ENCODE measurements at places on chromosomes 2 and 18.

DNA sequence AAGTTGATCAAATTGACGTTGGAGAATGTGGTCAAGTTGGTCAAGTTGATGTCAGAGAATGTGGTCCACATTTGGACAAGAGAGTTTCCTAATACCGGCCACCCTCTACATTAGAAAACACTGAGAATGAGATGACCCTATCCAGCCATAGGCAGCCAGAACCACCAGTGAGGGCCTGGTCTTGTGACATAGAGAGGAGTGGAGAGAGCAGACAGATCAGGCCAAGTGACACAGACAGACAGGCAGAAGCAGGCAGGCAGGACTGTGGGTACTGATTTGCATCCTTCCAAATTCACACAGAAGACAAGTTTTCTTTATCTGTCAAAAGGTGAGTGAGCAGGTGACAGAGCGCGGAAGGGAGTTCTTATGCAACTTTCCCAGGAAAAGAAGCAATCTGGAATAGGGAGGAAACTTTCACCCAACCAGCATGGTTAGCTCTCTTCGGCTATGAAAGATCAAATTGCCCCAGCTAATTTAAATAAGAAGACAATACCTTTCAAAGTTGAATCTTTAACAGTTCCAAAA lies 109.1 kb upstream of the PID1 start:
- no peak for DNase-seq

- DNase-seq, result no peak
Measured at GRCh38 chr2:230783101-230783500, 70.5 kb downstream of the CAB39 start.

- DNase-seq, result no peak
Measured at GRCh38 chr2:11862049-11862448, 115.6 kb downstream of the LPIN1 start.

GRCh38 chr2:88253375-88253774 lies 83.2 kb downstream of the THNSL2 start:
- DNase-seq, result no peak

DNA sequence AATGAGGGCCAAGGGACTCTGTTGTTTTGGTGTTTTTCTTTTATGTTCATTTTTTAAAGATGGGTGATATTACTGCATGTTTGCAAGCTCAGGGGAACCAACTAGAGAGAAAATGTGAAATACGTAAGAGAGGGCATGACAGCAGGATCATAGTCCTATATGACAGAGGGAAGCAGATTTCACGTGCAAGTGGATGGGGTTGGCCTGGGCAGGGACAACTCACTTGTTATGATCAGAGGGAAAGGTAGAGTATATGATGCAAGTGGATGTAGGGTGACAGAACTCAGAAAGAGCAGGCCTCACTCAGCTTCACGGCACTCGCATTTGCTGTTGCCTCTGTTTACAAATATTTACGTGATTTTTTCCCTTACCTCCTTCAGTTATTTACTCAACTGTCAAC lies 67.0 kb downstream of the OLA1 start:
- no peak for DNase-seq

DNA sequence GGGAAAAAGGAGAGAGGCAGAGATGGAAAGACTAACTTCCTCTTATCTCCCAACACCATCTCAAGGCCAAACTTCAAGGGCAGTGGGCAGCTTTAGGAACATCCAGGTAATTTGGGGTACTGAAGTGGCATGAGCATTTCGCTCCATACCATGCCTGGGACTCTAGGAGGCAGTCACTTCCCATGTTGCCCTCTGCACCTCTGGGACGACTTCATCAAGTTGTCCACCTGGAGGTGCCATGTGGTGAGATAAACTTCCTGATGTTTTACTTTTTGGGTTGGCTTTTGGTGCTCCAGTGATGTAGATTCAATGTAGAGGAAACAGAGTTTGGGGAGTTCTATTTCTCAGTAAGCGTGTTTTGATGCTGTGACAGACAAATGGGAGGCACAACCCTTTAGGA lies 56.3 kb upstream of the UPP2 start:
- peak; percentile 4 for DNase-seq

GRCh38 chr18:61893309-61893970 lies 633 bp upstream of the RNF152 start:
- DNase-seq, result peak; percentile 72

DNA sequence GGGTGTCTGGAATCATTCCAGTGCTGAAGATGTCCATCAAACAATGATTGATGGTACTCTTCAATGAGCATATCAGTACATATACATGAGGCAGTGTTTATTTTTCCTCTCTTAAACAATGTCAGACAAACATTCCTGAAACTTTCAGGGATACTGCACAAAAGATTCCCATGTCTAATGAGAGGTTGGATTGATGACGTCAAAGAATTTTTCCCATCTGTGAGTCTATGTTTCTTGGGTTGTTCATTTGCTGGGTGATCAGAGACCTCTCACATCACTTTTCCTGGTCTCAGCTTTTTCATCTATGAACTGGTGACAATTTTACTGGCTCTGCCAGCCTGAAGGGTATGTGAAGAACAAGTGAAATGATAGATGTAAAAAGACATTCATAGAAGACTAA lies 325.5 kb downstream of the EN1 start:
- no peak for DNase-seq

DNA sequence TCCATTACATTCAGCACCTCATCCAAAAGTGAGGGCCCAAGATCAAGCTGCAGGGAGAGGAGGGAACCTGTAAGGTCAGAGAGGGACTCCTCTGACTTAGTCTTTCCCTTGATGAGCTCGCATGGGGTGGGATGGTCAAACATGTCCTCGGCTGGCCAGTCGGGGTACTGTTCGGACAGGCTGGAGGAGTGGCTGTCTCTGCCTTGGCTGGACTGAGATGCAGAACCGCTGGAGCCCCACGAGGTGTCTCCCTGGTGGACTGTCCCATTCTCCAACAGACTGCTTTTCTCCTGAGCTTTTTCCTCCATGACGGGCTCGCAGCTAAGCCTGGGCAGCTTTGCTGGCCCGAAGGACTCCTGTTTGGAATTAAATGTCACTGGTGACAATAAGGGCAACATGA lies 25.6 kb downstream of the CDC42EP3 start:
- peak; percentile 22 for DNase-seq

GRCh38 chr18:54280220-54280569 lies 10.9 kb downstream of the POLI start:
- DNase-seq, result no peak

- DNase-seq, result no peak
Measured at GRCh38 chr2:29583548-29584156, 337.7 kb downstream of the ALK start.

DNA sequence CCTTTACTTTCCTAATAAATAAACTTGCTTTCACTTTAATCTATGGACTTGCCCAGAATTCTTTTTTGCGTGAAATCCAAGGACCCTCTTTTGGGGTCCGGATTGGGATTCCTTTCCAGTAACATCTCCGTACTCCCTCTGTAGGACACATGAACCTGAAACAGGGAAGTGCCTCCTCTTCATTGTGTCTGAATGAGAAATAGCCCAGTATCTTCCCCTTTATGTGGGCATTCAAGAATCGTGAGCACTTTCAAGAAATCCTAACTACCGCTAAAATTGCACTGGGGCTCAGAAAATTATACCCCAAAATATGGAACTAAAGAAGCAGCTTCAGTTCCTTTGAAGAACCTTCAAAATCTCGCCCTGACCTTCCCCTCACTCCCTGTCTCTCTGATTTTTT lies 7.8 kb upstream of the POMC start:
- no peak for DNase-seq

- DNase-seq, result no peak
Measured at GRCh38 chr2:101571951-101572350, 97.0 kb upstream of the RFX8 start.

GRCh38 chr18:45926691-45927090 lies 40.4 kb downstream of the EPG5 start:
- no peak for DNase-seq

- DNase-seq, result peak; percentile 73
Measured at GRCh38 chr18:29644276-29644675, 1398.3 kb downstream of the DSC3 start.

DNA sequence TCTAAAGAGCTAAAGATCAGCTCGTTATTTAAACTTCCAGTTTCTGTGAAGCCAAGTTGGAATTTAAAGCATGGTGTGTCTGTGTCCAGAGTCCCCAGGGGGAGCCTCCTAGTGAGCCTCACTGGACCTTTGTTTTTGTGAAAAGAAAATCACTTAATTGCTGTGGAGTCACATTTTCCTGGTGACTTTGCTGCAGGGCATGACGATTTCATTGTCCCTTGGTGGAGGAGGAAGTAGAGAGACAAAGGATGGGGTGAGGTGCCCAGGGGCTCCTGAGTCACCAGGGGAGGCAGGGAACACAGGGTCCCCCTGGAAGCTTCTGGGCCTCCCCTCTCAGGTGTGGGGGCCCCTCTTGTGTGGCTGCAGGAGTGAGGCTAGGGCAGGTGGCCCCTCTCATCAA lies 19.7 kb downstream of the ATP6V1C2 start:
- no peak for DNase-seq

- no peak for DNase-seq
Measured at GRCh38 chr2:18384242-18384641, 176.2 kb downstream of the RDH14 start.

- DNase-seq, result no peak
Measured at GRCh38 chr2:6960659-6961058, 43.4 kb downstream of the RNF144A start.

DNA sequence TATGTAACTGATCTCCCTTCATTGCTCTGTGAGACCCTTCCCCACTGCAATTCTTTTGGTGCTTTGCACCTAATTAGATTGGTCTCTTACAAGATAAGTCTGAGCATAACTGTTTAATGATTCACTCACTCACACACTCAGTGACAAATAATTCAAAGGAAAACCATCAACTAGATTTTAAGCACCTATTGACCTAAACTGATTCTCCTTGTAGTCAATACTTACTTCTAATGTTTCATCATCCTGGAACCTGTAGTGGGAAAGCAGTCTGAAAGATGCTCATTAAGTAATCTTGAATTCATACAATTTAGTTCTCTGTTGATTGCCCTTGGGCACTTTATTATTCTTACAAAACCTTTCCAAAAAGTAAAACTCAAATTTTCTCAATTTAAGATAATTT lies 74.3 kb upstream of the COL5A2 start:
- peak; percentile 75 for DNase-seq

DNA sequence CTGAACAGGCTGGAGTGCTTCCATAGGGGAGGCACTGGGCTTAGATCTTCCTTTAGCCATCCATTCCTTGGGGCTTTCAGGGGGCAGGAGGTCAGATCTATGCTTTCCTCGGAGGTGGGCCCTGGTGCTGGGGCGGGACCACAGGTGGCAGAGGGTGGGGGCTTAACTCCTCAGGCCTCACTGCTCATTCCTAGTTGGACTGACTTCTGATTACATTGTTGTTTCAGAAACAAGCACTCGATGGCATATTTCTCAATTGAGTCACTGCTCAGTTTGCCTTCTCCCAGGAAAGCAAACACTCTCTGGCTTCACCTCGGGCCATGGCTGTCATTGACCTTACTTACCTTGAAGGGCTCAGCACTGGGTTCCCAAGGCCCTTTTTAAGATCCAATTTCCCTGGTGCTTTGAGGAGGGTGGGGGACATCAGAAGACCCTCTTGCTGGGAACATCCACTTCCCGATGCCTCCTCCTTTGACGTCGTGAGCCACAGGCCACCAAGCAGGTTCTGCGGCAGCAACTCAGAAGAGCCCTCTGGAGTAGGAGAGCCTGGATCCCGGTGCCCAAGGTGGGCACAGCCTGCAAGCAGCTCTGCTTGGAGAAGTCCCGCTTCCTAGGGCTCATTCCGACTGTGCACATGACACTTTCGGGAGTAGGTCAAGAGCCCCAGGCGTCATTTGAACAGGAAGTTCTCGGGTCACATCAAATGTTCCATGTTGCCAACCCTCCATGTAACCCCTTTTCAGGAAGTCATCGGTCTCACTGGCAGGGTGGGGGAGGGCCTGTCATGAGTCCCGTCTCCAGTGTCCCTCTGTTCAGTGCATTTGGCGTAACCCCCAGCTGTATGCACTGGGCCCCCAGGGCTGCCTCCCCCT lies 40.6 kb downstream of the SDC1 start:
- peak; percentile 90 for DNase-seq

DNA sequence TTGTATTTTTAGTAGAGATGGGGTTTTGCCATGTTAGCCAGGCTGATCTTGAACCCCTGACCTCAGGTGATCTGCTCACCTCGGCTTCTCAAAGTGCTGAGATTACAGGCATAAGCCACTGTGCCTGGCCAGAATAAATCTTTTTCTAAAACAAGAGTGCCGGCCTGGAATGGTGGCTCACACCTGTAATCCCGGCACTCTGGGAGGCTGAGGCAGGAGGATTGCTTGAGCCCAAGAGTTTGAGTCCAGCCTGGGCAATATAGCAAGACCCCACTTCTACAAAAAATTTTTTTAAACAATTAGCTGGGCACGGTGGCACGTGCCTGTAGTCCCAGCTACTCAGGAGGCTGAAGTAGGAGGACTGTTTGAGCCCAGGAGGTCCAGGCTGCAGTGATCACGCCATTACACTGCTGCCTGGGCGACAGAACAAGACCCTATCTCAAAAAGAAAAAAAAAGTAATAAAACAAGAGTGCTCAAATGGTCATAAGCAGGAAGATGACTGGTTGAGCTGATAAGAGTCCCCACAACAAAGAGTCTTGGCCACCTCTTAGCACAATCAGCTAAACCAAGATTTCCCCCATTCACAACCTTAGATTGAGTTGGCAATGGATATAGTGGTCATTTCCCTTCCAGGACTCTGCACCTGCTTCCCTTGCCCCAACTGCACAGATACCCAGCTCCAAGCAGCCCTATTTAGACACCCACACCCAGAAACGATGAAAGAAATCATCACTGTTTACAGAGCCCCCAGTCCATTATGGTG lies 5.8 kb upstream of the UCN start:
- no peak for DNase-seq

DNA sequence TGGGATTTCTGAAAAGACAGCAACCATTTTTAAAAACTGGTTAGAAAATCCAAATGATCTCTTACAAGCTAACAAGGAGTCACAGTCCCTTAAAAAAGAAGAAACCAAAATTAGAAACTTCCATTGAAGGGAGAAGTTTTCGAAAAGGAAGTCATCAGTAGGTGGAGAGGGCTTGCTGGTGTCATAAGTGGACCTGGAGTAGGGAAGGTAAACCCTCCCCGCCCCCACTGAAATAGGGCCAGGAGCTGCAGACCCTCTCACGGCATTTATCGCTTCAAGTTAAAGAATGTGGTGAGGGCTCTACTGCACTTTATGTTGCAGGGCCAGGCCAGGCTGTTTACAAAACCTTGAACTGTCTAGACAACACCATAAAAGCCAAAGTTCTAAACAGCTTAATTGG lies 2.9 kb downstream of the HOXD11 start:
- no peak for DNase-seq

DNA sequence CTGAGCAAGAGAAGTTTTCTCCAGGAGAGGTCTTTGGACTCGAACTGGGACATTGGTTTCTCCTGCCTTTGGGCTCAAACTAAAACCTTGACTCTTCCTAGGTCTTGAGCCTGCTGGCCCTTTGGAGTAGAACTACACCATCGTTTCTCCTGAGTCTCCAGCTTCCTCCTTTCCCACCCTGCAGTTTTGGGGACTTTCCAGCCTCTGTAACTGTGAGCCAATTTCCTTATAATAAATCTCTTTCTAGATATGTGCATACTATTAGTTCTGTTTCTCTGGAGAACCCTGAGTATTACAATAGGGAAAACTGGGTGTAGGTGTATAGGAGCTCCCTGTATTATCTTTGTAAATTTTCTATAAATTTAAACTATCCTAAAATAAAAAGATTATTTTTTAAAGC lies 219.8 kb upstream of the AGAP1 start:
- DNase-seq, result no peak

Measured in ELR (cell line).